ENCODE measurements at places on chromosomes 2 and 18.
A peak's percentile ranks its signal among the peaks of the same experiment; 100 is the strongest.

DNA sequence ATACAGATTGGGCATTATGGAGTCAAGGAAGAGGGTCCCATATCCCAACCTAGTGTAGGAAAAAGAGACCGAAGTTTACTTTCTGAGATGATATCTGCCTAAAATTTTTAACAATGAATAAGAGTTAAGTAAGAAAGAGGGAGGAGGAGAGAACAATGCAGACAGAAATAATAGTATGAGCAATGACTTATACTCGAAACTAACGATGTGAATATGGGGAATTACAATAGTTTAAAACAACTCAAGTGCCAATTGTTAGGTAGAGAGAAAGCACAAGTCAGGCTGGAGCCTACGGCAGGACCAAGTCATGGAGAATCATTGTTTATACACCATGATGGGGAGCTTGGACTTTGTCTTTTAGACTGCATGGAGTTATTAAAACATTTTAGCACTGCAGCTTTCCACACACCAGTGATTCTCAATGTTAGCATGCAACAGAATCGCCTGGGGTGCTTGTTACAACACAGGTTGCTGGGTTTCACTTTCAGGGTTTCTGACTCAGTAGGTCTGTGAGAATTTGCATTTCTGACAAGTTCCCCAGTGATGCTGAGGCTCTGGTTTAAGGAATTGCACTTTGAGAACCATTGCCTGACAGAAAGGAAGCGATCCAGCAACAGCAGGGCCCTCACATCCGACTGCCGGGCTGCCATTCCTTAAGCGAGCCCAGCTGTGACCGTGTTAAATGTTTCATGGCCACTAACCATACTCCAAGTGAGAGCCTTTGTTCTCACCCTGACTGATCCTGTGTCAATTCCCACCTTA is 511.2 kb downstream of the DCDC2C start:
- no peak for DNase-seq

DNA sequence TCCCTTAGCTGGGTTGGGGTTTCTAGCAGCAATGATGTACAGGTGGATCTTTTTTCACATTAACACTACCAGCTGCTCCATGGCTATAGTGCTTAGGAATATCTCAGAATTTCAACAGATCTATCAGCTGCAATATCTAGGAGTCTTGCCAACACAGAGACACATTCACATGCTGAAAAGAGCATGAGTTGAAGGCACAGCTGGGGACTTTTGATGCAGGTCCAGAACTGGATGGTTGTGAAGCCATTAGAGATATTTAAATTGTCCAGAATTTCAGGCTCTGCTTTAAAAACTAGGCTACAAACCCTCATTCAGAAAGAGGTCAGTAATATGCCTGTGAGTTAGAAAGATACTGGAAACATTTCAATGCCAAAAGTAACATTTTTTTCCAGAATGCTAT is 122.2 kb upstream of the CCDC195 start:
- DNase-seq, result no peak

- no peak for DNase-seq
Measured at GRCh38 chr2:151795646-151796240, 32.5 kb downstream of the ARL5A start.

DNA sequence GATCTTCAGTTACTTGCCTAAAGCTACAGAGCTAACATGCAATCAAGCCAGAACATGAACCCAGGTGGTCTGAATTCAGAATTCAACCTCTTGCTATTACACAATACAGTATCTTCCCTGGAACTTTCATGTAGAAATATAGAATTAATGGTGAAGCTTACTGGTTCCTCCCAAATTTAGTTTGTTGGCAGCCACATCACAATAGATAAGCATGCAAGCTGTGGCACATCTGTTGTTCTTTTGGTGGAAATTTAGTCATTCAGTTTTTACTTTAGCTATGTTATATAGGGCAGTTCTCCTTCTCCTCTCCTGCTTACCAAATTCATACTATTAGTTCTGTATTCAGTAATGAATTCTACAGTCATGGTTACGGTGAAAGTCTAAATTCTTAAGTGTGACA is 101.0 kb upstream of the RNF152 start:
- DNase-seq, result no peak

GRCh38 chr2:46142546-46143428 is 154.4 kb upstream of the EPAS1 start:
- no peak for DNase-seq

DNA sequence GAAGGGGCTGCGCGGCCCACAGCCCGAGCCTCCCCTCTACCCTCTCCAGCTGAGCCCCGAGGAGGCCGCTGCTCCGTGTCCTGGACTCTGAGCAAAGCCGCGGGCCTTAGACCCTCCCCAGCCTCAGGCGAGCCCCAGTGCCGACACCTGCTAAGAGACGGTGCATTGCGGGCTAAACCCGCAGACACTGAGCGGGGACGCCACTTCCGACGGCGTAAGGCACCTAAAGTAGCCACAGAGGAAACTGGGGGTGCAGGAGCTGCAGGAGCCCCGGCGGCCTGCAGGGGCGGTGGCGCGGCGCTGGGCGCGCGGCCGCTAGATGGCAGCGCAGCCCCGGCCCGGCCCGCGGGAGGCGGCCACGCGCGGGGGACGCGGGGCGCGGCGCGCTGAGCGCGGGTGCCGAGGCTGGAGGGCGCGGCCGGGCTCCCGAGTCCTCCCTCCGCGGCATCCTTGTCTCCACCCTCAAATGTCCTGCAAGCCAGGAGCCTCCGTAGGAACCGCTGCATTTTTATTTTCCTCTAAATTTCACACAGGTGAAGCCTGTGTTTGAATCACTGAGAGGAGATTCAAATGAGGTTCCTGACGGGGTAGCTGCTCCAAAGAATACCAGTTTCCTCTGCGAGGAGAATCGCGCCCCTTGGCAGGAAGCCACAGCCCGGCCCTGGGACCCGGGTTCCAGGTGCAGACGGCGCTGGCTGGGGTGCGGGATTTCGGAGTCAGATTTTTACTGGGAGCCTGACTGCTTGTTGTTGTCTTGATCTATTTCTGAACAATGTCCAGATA is 650.5 kb downstream of the GALR1 start:
- peak; percentile 38 for DNase-seq

DNA sequence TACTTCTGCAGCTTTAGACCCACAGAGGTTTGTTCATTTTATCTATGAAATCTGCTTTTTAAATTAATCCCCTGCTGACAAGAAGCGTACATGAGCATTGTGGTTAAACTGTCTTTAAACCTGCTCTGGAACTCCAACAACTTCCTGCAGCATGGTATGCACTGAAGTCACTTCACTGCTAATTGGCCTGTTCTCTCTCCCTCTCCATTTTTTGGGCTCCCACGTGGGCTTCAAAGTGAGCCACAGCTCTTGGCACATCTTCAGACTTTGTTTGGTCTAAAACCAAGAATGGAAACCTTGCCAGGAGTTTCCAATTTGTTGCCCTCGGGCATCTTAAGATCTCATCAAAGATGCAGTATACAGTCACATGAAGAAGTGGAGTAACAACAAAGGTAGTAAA is 311.4 kb downstream of the LRRTM1 start:
- no peak for DNase-seq

DNA sequence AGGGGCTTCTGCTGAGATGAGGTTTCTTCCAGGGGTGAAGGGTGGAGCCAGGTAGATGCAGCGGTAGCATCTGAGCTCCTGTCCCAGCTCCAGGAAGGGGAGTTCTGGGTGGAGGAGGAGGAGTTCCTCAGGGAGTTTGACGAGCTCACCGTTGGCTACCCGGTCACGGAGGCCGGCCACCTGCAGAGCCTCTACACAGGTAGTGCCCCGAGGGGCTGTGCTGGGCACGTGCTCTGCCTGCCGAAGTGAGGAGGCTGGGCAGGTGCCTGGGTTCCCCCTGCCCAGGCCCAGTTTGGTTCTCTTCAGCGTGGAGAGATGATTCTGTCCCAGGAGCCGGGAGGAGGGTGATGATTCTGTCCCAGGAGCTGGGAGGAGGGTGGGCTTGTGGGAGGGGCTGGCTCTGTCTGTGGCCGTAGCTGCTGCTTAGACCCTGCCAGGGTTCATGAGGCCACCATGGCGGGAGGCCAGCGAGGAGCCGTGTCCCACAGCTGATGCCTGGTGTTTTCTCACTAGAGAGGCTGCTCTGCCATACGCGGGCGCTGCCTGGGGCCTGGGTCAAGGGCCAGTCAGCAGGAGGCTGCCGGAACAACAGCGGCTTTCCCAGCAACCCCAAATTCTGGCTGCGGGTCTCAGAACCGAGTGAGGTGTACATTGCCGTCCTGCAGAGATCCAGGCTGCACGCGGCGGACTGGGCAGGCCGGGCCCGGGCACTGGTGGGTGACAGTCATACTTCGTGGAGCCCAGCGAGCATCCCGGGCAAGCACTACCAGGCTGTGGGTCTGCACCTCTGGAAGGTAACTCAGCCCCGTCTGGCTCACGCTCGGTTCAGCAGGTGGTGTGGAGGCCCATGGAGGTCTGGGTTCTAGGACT is 8.2 kb downstream of the CAPN10 start:
- DNase-seq, result no peak

DNA sequence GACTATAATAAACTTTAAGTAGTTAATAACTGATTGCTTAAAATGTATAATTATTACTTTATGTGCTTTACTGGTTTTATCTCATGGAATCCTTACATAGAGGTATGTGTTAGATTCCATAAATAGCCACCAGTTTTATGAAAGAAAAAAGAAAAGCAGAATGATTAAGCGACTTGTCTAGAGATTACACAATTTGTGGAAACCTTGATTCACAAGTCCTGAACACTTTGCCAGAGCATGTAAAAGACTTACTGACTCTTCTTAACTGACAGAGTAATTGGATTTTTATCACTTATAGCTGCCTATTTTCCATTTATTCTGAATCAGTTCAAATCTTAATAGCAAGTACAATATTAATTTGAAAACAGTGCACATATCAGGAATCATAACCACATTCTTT is 448.7 kb upstream of the NETO1 start:
- DNase-seq, result no peak

DNA sequence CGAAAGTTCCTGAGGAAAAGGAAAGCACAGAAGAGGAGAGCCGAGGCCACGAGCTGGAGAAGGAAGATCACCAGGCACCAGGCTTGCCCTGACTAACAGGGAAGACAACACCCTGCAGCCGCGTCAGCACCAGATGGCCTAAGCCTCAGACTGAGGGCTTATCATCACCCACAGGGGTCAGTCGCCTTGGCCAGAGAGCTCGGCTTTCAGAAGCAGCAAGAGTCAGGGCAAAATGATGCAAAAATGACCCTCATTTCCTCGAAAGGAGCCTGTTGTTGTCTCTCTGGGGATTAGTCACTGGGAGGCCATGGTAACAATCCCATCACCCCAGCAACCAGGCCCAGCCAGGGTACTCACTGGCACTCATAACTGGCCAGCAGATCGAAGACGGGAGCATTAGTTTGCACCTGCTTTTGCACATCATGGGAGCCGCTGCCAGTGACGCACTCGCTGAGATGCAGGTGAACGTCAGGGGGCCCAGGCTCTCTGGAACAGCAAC is 42.7 kb upstream of the ZFP36L2 start:
- DNase-seq, result peak; percentile 15

- DNase-seq, result no peak
Measured at GRCh38 chr2:228447266-228447915, 265.9 kb upstream of the SPHKAP start.

GRCh38 chr18:48833701-48834412 is 116.9 kb downstream of the SMAD7 start:
- no peak for DNase-seq

DNA sequence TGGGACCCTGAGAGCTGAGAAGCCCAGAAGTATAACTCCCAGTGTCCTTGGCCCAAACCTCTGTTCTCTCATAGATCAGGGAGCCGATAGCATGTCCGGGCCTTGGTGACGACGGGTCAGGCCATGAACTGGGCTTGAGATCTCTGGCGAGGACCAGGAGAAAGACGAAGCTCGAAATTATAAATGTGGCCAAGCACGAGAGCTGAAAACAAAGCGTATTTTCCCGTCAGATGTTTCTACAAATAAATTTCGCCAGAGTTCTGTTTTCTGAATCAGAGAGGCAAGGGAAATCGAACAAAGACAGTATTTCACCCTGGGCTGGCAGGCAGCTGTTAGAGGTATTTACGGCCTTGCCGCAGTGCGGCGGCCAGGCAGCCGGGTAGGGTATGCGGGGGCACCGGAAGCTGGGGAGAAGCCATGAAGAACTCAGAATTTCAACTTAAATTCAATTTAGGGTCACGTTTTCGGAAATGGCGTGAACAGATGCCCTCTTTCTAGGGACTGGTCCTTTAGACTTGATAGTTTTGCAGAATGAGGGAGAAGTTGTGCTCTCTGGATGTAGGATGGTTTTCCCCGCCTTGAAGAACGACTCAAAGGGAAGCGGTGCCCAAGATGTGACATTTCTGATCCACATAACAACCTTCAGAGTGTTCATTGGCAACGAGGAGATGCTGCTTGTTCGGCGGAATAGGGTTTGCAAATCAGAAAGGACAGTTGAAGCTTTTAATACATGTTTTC is 9.6 kb downstream of the HOXD8 start:
- no peak for DNase-seq

GRCh38 chr2:177254433-177255226 is 9.9 kb downstream of the NFE2L2 start:
- DNase-seq, result no peak

GRCh38 chr2:189679226-189679625 is 4.8 kb downstream of the ANKAR start:
- DNase-seq, result no peak

- DNase-seq, result peak; percentile 78
Measured at GRCh38 chr2:159711562-159712142, 654 bp upstream of the MARCHF7 start.

- no peak for DNase-seq
Measured at GRCh38 chr2:239630618-239631286, 229.9 kb upstream of the HDAC4 start.

DNA sequence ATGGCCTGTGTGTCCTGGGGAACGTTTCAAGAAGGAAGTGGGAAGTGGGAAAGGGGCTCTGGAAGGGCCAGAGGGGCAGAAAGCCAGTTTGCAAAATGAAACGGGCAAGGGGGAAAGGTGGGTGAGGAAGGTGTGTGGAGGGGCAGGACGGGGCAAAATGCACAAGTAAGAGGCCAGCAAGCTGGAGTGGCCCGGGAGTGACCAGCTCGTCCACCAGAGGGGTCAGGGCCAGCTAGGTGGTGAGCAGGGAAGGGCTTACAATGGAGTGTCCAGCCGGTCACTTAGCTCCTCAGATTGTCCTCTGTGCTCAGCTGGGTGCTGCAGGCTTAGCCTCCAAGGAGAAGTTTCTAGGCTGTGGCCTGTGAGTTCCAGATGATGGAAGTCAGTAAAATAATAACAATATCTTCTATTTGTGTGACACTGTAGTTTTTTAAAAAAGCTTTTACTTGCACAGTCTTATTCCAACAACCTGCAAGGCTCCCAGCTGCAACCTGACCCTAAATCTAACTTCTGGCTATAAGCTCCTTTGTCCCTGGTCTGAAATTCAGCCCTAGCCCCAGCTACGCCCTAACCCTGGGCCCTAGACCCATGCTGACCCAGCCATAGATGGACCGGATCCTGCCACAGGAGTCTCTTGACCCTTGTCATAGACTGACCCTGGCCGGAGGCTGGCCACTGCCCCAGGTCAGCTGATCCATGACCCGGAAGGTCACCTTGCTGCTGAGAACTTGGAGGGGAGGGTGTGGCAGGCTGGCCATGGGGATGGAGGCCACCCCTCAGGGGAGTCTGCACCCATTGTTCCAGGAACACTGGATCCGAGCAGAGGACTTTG is 29.2 kb downstream of the MYO7B start:
- DNase-seq, result no peak

- DNase-seq, result no peak
Measured at GRCh38 chr2:36318547-36318946, 37.0 kb upstream of the CRIM1 start.

- DNase-seq, result no peak
Measured at GRCh38 chr2:117714745-117715417, 99.6 kb upstream of the DDX18 start.

GRCh38 chr18:6255116-6255705 is 159.5 kb downstream of the L3MBTL4 start:
- peak; percentile 0 for DNase-seq
